NCI-H1930 (cell line): ENCODE measurements at places on chromosomes 2 and 18.

DNA sequence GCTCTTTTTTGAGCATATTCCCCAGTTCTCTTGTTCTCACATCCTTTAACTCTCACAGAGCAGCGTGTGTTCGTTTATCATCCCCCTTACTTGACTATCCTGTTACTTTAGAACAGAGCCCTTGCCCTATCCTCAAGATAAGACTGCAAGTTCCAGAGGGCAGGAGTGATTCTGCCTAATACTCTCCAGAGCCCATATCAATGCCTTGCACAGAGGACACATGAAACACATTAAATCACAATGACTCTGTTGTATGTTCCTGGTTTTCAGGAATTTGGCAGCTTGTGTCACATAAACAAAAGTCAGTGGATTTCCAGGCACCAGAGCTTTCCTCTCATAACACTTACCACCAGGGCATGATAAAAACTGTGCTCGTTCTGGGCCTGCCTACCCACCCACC lies 156.7 kb downstream of the RNF144A start:
- no peak for DNase-seq

DNA sequence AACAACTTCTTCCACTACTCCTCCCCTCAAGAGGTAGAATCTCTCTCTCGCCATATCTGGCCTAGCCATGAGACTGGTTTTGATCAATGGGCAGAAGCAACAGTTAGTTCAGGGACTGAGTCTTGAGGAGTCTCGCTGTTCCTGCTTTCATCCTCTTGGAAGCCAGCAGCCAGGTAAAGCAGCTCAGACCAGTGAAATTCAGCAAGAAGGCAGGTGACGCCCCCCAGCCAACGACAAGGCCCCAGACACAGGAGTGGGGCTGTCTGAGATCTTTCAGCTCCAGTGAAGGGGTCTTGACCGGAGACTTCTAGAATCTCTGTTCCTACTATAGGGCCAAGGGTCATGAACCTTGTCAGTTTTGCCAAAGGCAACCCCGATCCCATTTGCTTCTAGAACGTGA lies 39.7 kb upstream of the ACAA2 start:
- DNase-seq = no peak

DNA sequence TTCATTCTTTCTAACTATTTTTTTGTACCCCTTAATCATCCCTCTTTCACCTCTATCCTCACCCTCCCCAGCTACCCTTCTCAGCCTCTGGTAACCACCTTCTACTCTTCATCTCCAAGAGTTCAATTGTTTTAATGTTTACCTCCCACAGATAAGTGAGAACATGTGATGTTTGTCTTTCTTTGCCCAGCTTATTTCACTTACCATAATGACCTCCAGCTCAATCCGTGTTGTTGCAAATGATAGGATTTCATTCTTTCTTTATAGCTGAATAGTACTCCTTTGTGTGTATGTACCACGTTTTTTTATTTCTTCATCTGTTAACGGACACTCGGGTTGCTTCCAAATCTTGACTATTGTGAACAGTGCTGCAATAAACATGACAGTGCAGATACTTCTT lies 22.1 kb upstream of the TMEM37 start:
- no peak for DNase-seq

GRCh38 chr18:11857177-11857887 lies 6.1 kb downstream of the CHMP1B start:
- DNase-seq = no peak

DNA sequence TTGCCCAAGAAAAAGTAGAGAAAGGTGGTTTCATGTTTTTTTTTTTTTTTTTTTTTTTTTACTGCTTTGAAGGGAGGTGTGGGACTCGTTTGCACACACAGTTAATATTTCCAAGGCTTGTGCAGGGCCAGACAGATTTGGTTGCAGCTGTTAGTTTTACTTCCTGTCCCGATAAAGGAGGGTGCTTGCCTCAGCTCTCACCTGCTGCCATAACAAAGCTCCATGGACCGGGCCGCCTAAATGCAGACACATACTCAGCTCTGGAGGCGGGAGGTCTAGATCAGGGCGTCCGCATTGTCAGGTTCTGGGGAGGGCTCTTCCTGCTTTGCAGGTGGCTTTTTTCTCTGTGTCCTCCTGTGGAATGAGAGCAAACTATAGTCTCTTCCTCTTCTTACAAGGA lies 69.9 kb downstream of the ODC1 start:
- DNase-seq = no peak

DNA sequence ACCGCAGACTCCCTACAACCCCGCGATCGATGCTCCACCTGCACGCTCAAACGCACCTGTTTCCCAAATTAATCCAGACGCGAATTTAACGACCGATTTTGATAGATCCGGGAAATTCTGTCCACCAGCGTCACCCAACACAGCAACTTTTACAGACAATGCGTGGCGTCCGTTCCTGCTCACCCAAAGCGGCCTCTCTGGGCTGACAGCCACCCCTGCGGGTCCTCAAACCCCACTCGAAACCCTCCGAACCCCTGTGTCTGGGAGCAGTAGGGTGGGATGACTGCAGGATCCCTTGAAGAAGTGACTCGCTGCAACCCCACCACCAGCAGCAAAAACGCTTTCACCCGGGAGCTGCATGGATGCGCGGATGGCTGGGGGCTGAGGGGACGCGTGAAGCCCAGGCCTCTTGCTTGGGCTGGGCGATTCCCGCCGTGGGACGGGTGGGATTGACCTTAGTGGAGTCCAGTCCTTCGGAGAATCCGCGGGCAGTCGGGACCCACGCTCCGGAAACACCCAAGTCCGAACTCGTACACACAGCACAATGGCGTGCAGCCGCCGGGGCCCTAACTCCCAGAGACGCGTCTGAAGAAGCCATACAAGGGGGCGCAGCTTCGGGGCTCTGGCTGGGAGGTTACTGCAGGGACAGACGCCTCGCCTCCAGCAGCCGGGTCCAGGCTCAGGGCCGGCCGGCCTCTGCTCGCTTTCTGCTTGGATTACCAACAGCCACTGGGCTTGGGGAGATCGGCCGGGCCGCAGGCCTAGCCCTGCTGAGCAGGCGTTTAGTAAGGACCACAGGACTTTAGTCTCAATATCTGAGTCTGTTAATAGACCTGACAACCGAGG lies 31.1 kb upstream of the ATP6V1B1 start:
- no peak for DNase-seq

GRCh38 chr2:124209441-124209840 lies 184.4 kb downstream of the CNTNAP5 start:
- no peak for DNase-seq

- peak; percentile 54 for DNase-seq
These were observed at the start of gene OTX1 for GRCh38 chr2:63050334-63051041. Gene OTX1, plus strand, starts transcription at chr2:63050830. Its CDS starts 2,161 bp downstream, at chr2:63052991.
